GM10248 (cell line): ENCODE measurements at places on chromosomes 16 and 17.

GRCh38 chr17:14582996-14583395 lies 282.1 kb downstream of the HS3ST3B1 start:
- no peak for DNase-seq

DNA sequence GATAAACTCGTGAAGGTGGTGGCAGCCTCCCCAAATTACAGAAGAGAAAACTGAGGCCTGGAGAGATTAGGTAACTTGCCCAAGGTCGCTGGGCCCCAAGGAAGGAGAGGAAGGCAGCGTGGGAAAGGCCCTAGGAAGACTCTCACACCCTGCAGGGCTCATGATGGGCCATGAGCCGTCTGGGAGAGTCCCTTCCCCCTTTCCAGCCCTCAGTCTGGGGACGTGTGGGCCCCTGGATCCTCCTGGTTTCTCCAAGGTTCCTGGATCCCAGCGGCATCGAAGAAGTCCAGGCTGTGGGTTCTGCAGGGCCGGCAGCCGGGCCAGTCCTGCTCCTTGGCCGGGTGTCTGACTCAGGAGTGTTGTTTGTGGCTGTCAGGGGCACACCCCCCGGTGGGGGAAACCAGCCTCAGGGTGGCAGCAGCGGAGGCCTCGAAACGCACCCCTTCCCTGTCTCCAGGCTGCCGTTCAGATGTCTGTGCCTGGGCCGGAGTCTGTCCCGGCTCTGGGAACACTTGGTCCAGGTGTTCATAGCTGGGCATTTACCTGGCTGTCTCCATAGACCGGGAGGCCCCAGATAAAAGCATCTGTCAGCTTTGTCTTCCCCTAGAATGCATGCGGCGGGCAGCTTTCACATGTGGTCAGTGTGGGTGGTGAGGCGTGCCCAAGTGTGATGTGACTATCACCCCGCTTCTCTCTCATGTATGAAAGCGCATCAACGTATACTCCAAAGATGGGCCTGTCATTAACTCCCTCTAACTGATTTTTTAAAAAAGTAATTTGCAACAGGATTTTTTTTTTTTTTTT lies 3.7 kb upstream of the RAP1GAP2 start:
- no peak for DNase-seq

DNA sequence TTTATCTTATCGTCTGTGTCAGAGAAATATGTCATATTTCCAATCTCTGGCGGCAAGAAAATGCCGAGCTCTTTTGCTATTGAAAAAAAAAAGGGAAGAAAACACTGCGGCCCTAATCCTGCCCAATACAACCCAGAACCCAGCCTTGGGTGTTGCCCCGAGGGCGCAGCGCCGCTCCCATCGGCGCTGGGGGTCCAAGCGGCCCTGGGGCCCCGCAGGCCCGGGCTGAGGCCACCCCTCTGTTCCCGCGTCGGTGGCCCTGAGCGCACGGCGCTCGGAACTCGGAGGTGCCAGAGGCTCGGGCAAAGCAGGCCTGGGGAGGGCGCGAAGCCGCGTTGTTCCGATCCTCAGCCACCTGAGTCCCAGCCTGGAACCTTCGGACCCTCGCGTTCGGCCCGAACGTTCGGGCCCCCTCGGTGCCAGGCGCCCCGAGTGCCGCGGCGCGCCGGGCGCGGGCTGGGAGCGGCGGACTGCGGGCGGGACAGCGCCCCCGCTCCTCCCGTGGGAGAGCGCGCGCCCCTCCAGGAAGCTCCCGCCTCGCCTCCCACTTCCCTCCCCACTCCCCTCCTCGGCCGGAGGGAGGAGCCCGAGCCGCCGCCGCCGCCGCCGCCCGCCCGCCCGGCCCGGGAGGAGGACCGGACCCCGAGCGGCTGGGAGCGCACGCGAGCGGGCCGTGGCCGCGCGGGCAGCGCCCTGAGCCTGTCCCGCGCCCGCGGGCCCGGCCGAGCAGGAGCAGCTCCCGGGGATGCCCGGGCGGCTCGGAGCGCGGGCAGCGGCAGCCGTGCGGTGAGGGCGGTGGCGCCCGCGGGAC lies at the start of gene CPNE2:
Gene CPNE2, plus strand, starts transcription at position 609 of the 811 bp plus-strand sequence. CDS start 18,160 bp downstream, outside the sequence.
- peak; percentile 73 for DNase-seq

- no peak for DNase-seq
These were observed 13.8 kb upstream of the WFIKKN1 start for GRCh38 chr16:616733-617586.

- no peak for DNase-seq
These were observed 11.8 kb downstream of the CCDC92B start for GRCh38 chr17:2737693-2738092.

DNA sequence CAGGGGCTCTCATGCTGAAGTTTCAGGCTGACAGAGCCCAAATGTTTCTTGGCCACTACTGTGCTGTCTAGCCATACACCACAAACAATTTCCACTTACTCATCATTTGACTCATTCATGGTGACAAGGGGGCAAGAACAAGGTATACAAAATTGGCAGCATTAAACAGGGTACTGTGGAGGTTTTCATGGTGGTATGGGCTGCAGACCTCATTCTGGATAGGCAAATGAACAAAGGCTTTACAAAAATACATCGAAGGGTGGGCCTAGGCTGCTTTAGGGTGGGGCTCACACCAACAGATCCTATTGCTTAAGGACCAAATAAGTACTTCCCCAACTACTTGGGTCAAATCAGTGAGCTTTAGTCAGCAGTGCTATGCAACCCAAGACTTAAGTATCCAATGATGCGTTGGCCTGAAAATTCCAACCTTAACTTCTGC lies 53.0 kb downstream of the N4BP1 start:
- DNase-seq = peak; percentile 28

DNA sequence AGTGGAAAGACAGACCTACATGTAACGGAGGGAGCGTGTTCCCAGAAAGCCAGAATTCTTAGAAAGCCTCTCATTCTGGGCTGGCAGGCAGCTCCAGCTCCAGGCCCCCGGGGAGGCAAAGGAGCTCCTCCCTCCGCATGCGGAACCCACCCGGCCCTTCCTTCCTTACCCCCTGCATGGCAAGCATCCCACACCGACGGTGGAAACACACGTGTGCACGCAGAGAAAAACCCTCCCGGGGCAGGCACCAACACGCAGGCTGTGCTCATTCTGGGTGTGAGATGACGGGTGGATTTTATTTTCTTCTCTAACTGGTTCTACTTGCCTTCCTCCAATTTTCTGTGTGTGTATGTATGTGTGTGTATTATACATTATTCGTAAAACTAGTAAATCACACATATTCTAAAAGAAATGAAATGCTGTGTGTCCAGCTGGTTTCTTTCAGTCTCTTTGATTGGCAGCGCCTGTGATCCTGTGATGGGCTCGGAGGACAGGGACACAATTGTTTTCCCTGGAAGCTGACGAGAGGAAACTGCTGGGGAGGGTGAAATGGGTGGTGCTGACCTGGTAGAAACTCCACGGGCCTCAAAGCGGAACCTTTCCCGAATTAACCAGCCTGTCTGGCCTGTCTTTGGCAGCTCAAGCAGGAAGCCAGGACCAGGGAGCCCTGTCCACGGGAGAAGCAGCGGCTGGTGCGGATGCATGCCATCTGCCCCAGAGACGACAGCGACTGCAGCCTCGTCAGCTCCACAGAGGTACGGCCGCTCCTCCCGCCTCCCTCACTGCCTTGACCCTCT lies 22.2 kb downstream of the CARD14 start:
- DNase-seq = no peak

- no peak for DNase-seq
These were observed 479.3 kb upstream of the ZFHX3 start for GRCh38 chr16:73527187-73527586.

DNA sequence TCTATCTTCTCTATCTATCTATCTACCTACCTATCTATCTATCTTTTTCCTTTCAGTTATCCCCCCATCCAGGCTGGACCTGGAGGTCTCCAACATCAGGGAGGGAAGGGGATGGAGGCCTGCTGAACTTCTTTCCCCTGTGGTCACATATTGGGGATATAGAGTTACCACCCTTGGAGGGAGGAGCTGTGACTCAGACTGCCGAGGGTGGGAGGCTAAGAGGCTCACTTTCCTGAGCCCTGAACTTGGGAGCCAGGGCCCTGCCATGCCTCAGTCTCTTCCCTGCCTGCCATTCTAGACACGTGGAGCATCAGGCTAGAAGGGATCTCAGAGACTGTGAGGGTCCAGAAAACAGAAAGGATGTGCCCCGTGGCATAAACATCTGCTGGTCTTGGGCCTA lies 8.4 kb downstream of the LRRC3C start:
- no peak for DNase-seq

DNA sequence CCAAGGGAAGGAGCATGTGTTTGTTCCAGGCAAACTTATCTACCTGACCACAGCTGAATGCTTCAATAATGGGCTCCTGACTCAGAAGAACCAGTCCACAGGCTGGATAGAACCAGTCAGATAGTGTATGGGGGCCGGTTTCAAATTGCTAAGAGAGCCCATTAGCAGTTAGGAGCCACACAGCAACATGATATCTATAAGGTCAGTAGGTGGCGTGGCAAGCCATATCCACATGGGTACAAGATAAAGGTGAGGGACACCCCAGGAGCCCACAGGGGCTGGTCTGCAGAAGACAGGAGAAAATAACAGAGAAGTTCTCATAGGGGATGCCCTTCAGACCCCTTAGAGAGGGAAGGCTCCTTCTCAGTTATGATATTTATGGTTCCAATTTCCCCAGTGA lies 31.6 kb upstream of the CDRT15 start:
- DNase-seq = no peak

- DNase-seq = no peak
These were observed 176.4 kb upstream of the WSCD1 start for GRCh38 chr17:5893741-5894140.

DNA sequence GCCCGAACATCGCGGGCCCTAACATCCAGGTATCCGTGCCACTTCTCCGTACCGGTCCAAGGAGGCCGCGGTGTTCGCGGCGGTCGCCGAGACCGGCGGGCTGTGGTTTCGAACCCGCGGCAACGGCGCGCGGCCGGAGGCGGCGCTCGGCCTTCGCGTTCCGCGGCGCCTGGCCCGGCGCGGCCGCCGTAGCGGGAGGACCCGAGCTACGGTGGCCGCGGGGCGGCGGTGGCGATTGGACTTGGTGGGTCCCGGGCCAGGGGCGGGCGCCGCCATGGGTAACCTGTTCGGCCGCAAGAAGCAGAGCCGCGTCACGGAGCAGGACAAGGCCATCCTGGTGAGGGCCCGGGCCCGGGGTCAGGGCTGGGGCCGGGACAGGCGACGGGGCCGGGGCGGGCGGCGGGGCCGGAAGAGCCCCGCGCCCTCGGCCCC lies at the start of gene CHMP6:
Gene CHMP6, plus strand, starts transcription at position 197 of the 432 bp plus-strand sequence. Its CDS starts 78 bp downstream, at position 275.
- peak; percentile 91 for DNase-seq

DNA sequence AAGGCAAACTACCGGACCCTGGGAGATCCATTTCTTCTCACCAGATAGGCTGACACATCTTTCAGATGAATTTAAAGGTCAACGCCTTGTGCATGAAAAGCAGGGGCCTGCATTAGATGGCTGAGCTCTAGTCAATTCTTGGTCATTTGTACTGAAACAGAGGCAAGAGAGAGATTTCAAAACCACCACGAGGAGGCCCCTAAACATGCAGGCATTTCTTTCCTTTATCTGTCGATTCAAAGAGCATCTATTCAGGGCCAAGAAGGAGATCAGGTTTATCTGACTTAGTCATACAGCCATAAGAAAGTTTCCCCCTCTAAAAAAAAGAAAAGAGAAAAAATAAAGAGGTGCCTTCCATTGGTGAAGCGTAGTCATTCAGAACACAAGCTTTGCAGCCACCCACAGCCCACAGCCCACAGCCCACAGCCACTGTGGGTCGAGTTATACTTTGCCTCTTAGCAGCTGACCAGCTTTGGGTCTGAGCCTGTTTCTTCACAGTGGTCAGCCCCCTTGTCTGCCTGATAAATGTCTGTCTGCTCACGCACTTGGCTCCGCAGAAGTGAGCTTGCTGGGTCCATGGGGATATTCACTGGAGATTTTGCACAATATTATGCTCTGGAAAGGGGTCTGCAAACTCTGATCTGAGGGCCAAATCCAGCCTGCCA lies 207.5 kb downstream of the CDH13 start:
- DNase-seq = no peak

DNA sequence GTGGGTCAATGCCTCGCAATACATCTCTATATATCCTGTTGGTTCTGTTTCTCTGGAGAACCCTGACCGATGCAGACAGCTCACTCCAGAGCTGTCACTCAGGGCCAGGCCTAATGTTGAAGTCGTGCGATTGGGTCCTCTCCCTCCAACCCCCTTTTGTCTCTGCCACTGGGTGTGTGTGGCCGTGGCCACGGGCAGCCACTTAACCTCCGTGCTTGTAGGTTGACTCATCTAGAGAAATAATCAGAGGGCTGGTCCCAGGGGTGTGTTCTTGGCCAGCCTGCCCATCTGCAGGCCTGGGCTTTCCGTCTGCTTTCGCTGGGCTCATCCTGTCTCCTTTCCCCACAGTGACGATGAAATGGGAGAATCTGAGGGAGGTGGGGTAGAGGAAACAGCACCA lies 7.4 kb downstream of the ADAD2 start:
- no peak for DNase-seq

DNA sequence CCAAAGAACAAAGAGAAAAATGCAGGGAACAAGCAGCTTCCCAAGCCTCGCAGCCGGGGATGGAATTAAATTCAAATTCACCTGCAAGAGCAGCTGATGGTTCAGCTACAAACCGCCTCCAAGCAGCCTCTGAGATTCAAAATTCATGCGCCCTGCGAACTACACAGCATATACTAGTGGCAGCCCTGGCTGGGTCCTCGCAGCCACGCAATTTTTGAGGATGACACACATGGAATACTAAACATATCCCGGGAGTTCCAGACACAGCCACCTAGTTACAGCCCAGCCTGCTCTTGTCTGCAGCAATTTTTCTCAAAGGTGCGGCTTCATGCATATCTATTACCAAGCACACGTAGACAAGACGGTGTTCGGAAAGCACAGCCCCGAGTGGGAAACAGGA lies 35.9 kb upstream of the KIFC3 start:
- DNase-seq = no peak

- no peak for DNase-seq
These were observed 119.5 kb upstream of the TNRC6C start for GRCh38 chr17:77838748-77839697.

DNA sequence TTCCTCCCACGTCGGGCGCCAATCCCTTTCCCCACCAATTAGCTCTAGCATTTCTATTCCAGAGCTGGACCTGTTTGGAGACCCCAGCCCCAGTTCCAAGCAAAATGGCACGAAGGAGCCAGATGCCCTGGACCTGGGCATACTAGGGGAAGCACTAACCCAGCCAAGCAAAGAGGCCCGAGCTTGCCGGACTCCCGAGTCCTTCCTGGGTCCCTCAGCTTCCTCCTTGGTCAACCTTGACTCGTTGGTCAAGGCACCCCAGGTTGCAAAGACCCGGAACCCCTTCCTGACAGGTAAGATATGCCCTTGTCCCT lies 5.6 kb upstream of the SPATA20 start:
- DNase-seq = no peak

GRCh38 chr16:8962393-8963009 lies 1.2 kb downstream of the USP7 start:
- peak; percentile 59 for DNase-seq

- no peak for DNase-seq
These were observed 32.8 kb upstream of the TNRC6A start for GRCh38 chr16:24696699-24697098.
